Stimulated activated CD8-positive, alpha-beta memory T cell treated with anti-CD3 and anti-CD28 coated beads, Interleukin-4, amount 100 ng/mL, for 1 hour (primary cell): ENCODE measurements at places on chromosomes 12 and 14.

- no peak for DNase-seq
Observed at GRCh38 chr12:109702111-109702841, 11.3 kb upstream of the FAM222A start.

DNA sequence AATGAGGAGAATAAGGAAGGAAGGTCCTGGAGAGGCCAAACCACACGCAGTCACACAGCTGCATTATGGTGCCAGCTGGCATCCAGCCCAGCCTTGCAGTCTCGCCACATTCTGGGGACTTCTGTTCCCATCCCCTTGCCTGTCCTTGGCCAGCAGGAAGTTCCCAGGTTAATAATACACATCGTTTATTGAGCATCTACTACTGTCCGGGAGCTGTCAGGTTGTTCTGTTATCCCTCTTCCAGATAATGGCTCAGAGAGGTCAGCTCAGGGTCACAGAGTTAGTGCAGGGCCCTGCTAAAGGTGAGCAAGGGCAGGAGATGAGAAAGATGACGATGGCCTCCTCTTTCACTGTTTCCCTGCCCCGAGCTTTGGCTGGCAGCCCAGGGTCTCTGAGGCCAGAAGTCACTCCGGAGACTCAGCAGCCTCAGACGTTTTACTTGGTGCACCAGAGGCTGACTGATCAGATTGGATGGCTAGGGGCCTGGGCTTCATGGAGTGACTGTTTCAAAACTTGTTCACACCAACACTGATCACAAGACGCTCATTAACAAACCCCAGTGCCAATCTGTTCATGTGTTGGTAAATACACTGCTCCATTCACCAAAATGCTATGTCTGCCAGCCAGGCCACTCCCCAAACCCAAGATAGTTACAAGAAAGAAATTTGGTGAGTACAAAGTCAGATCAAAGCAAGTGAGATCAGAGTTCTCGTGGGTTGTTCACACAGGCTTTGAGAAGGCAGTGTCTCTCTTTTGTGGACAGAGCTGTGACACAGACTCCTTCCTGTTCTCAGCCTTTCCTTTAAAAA lies 79.2 kb downstream of the B4GALNT3 start:
- no peak for DNase-seq

- DNase-seq: no peak
Observed at GRCh38 chr12:122537021-122537420, 10.0 kb downstream of the KNTC1 start.

- DNase-seq: no peak
Observed at GRCh38 chr12:92010368-92010767, 135.3 kb downstream of the BTG1 start.

GRCh38 chr14:23483236-23483854 lies 13.8 kb downstream of the NGDN start:
- DNase-seq: no peak

- DNase-seq: no peak
Observed at GRCh38 chr12:93369505-93369904, 8.2 kb upstream of the NUDT4 start.

DNA sequence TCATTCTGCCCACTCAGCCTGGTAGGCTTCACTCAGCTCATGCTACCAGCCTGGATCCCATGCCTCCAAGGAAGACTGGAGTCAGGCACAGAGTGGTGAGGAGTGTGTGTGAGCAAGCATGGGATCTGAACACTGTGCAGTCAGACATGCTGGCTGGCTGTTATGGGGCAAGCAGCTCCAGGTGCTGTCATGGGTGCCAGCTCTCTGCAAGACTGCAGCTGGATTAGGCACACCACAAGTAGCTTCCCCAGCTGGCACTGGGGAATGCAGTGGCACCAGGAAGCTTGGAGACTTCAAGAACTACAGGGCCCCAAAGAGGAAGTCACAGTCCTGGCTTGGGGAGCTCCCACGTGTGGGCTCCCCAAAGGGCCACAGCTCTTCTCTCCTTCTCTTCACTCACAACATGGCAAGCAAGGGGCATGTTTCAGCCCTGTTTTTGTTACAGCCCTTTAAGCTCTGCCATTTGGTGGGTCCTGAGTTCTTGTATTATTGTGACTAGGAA lies 202.5 kb downstream of the VRK1 start:
- no peak for DNase-seq

DNA sequence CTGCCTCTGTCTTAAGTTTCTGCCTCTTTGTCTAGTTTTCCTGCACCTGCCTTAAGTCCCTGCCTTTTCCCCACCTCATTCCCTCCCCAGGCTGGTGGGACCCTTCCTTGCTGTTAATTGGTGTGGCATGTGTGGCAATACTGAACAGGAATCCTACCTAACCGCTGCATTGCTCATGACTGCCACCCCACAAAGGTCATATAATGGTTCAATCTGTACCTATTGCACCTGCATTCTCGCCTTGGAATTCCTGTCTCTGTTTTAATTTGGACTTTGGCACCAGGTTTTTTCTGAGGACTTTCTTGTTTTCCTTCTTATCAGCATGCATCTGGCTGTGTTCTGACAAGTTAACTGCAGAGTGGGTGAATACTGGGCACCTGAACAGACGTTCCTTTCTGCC lies 966.2 kb upstream of the TMEM132C start:
- DNase-seq: no peak

DNA sequence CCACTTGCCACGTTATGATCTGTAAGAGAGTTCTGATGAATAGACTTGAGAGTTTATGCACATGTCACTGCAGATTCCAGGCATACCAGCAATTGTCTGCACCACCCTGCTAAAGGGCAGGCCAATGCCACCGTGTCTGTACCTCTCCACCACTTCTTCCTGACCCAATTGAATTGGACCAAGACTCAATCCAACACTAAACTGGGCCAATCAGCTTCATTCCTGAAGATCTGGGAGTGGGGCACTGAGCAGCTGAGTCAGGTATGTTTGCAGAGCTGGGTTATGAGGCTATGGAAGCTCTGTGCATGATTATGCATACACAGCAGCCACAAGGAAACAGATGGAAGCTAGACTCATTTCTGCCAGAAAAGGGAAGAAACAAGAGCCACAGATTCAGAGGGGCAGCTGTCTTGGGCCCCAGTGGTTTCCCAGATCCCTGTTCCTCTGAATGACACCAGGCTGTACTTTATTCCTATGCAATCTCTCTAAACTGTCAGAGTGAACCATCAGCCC lies 28.0 kb downstream of the DAO start:
- no peak for DNase-seq

DNA sequence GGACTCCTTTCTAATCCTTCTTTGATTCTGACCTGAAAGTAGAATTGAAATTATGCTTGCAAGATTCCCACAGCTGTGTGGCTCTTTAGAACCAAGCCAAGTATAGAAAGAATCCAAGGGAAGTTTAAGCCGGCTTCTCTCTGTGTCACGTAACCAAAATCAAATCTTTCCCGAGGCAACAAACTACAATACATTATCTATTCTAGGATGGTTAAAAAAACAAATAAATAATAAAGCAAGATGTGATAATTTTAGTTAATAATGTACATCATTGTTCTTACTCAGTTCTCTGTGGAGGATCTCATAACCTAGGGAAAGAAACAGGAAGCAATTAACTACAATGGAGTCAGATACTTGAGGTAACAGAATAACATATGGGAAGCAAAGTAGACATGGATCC lies 78.1 kb upstream of the ST8SIA1 start:
- DNase-seq: no peak

- no peak for DNase-seq
Observed at GRCh38 chr14:64442300-64442988, 22.9 kb upstream of the AKAP5 start.

GRCh38 chr14:64566651-64567122 lies 16.9 kb downstream of the PPP1R36 start:
- no peak for DNase-seq

GRCh38 chr12:75979181-75979580 lies 52.4 kb downstream of the PHLDA1 start:
- no peak for DNase-seq

GRCh38 chr12:46948936-46949545 lies 123.2 kb upstream of the SLC38A4 start:
- no peak for DNase-seq

DNA sequence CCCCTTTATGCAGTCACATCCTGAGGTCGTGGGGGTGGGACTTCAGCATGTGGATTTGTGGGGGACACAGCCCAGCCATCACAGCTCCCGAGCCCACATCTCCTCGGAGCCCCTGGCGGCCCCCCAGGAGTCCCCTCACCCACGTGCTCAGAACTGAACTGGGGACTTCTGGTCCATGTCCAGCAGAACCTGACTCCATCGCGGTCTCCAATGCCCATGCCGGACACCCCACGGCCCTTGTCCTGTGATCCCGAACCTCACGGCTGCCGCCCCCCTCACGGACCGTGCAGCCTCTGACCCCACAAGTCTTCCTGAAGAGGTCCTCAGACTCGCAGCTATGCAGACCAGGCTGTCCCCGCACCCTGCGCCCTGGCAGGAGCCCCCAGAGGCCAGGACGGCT lies 13.5 kb upstream of the FBRSL1 start:
- DNase-seq: no peak

DNA sequence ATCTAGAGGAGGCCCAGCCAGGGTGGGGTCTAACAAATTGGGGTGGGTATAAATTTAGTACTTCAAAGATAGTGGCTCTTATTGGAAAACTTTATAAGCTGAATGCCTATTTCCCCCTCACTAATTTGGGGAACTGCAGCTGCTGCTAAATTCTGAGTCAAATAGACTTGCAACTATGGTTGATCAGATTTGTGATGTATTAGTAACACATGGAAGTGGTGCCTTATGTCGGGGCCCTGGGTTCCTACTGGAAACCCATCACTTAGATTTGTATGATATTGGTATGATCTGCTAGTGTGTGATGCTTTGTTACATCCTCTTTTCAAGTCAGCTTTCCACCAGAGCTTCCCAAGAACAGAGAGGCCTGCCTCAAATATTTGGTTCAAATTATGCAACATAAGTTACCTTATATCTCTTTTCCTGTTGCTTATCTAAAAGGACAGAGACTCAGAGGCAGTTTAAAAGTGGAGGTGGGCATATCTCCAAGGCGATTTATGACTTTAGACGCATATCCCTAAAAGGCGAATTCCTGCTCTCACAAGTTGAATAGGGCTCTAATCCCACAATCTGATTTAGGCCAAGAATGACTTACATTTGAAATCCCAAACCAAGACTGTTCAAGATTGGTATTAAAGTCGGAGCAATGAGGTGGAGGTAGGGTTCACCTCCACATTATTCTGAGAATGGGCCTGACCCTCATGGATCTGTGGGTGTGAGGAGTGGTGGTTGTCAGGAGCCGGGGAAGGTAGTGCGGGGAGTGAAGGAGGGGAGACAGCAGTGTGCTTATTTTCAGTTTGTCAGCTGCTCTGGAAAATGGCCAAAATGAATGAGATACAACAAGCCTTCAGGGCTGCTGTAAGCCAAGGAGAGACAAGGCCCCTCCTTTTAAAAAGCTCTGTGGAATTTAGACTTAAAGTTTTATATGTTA lies 425.8 kb downstream of the RAD51B start:
- DNase-seq: no peak

GRCh38 chr12:104219361-104219892 lies 3.8 kb downstream of the TXNRD1 start:
- no peak for DNase-seq

- DNase-seq: no peak
Observed at GRCh38 chr14:58633831-58634230, 3.9 kb upstream of the DACT1 start.

GRCh38 chr12:3745152-3745551 lies 7.8 kb downstream of the CRACR2A start:
- no peak for DNase-seq

DNA sequence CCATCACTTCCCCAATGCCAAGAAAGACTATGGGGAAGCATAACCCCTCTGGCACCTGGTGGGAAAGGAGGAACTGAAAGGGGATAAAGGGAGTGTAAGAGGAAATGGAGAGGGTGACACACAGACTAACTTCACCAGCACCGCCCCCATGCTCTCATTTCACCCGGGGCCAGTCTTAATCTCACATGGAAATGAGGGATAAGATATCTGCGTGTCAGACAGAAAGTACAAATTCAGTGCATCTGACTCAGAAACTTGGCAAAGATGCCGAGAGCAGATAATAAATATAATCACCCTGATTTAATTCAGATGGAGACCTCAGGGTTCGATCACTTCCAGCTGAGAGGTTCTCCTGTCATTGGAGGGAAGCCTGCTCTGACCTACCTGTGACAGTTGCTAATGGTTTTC lies 191.6 kb downstream of the DUSP6 start:
- no peak for DNase-seq

- DNase-seq: no peak
Observed at GRCh38 chr12:69844416-69844815, 19.4 kb downstream of the MYRFL start.

DNA sequence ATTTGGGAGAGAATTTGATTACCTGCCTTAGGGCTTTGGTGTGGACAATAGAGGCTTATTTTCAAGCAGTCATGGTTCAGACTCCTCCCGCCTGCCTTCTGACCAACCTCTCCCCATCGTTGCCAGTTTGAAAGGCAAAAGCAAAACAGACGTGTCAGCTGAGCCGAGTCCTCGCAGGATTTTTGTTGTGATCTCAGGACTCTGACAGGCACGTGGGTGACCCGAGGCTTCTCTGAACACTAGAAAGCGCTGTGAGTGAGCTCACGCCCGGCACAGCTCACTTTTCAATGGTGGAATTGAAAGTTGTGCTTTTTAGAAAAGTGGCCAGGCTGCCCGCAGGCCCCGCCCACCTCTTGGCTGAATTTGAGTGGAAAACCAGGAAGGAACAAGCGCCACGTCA lies 130.1 kb downstream of the GLT1D1 start:
- DNase-seq: no peak

- no peak for DNase-seq
Observed at GRCh38 chr14:102029956-102030355, 56.9 kb downstream of the HSP90AA1 start.

GRCh38 chr12:93115198-93115601 lies 186.1 kb upstream of the EEA1 start:
- no peak for DNase-seq

DNA sequence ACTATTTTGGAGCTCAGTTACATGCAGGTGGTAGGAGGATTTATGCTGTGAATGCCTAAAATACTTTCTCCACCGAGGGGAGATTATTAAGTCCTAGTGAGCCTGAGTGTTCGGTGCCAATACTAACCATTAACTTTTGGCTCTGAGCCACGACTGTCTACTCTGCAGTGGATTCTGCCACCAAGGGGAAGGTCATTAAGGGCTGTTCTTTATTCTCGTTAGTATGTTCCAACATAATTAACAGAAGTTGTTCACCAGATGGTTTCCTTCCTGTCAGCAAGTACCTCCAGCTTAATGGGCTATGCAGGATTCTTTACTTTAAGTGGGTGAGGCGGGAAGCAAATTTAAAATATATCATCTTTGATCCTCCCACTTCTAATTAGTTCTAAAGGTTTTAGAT lies 326.3 kb downstream of the BMP4 start:
- no peak for DNase-seq

DNA sequence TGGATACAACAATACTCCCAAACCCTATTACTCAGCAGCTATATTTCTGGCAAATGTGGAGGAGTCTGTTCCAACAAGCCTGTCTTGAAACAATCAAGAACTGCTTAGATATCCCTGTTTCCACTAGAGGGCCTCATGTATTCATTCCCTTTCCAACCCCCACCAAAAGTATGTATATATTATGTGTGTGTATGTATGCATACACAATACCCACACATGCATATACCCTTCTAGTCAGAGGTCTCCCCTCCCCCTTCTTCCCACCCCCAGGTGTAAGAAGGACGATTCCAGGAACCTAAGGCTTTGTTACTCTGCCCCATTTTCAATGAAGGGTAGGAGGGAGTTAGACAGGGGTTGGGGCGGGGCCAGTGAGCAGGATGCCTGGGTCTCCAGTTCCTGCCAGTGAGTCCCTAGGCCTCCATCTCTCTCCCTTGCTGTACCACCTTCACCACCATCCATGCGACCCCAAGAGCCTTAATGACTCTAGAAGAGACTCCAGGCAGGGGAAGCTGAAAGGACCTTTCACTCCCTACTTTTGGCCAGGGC lies at the start of gene DGKA:
Gene DGKA (plus strand): TSS at position 392 of the 546 bp plus-strand sequence. CDS start 5,342 bp downstream, outside the sequence.
- no peak for DNase-seq
